SHP77 treated with DMSO at 0.1 percent for 48 hours (cell line): ENCODE measurements at places on chromosomes 5 and 9.

GRCh38 chr9:68706363-68707201 lies 1.5 kb downstream of the PIP5K1B start:
- no peak for DNase-seq

DNA sequence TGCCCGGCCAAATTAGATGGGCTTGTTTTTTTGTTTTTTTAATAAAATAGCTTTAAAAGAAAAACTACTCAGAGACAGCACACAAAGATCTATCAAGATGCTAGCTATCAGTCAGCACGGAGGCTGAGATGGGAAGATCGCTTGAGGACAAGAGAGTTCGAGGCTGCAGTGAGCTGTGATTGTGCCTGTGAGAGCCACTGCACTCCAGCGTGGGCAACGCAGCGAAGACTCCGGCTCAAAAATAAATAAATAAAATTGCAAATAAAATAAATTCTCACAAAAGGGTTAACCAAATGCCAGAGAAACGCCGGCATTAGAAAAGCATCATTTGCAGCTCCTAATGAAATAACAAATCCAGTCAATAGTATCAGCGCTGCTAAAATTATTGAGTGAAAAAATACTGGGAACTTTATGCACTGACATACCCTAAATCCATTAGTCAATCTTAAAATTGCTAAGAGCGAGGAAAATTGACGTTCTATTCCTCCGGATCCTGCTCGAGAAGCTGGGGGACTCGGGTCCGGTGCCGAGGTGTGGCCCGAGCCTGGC lies 681 bp downstream of the CPLANE1 start:
- DNase-seq: no peak

DNA sequence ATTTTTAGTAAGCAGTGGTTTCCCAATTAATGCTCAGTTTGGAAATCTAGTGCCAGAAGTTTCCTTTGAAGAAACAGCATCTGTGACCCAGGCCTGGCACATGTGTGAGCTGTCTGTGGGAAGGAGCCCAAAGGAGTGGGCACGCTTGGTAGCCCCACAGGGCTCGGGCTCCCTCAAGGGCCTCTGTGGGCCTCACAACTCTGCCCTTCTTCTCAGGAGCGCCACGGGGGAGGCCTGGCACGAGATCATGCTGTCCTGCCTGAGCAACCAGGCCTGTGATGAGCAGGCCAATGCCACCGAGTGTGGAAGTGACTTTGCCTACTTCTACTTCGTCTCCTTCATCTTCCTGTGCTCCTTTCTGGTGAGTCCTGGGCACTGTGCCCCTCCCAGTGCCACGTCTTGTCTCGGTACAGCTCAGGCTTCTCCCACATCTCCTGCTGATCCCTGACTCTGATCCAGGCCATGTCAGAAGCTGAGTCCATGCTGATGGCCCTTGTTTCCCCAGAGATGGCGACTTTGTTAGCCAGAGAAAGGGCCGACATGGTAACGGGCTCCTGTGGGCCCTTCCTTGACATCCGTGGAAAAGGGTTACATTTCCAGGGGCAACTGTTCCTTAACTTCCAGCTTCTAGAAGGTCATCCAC lies 200.4 kb downstream of the CACNA1B start:
- DNase-seq: no peak

- no peak for DNase-seq
Measured at GRCh38 chr5:133533541-133533940, 78.8 kb downstream of the FSTL4 start.

- DNase-seq: no peak
Measured at GRCh38 chr5:6506611-6507010, 58.0 kb downstream of the UBE2QL1 start.

GRCh38 chr9:110767559-110768063 lies 99.0 kb downstream of the MUSK start:
- no peak for DNase-seq

- no peak for DNase-seq
Measured at GRCh38 chr5:177419046-177419445, 7.4 kb upstream of the GRK6 start.

GRCh38 chr5:40619421-40619820 lies 60.3 kb upstream of the PTGER4 start:
- no peak for DNase-seq

- no peak for DNase-seq
Measured at GRCh38 chr5:112154940-112155686, 264.0 kb downstream of the EPB41L4A start.

GRCh38 chr5:79795764-79796398 lies 106.2 kb downstream of the CMYA5 start:
- no peak for DNase-seq

DNA sequence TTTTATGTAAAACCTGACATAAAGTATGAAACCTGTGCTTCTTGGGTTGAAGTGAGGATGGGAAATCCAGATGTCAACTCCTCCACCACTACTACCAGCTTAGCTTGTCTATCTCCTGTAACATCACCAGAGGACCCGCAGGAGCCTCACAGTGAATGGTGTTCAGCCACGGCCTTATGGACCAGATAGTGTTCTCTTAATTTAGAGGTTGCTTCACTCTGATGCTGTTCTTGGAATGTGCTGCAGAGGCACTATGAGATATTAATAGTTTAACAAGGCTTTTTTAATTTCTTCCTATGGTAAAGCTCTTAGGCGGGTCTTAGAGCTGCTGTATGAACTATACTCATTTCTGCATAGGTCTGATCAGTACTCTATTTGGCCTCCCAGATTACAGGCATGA lies 27.9 kb downstream of the NFX1 start:
- no peak for DNase-seq

DNA sequence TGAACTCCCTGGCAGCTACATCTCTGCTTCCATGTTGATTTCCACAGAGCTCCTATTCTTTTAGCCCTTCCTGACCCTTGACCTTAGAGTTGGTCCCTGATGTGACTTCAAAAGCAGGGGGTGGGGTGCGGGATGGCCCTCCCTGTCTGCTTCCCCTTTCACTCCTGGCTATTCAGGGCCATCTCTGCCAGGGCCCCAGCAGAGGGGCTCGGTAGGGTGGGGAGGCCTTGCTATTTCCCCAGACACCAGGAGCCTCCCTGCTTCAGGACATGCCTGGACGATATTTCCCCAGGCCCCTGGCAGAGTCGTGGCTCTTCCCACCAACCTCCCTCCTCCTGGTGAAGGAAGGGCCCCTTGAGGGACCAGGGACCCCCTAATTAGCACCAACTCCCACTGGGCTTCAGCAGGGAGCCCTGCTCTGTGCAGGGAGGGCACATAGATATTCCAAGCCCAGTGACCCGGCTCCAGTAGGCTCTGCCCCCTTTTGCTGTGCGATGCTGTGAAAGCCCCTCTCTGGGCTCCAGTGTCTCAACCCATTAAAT lies 17.3 kb downstream of the CORO2A start:
- DNase-seq: no peak

DNA sequence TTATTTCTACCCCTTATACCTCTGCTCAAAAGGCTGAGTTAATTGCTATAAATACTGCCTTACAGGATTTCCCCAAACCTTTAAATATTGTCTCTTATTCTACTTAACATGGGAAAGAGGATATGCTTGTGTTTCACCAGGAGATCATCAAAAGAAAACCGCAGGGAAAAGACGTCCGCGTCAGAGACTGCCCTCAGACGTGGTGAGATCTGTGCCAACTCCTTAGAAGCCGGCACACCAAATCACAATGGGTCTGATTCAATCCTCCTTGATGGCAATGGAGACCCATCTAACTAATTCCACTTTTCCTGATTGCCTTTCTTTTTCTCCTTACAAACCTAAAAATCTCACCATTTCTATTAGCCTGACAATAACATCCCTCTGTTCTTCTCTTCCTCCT lies 55.0 kb downstream of the SH3PXD2B start:
- no peak for DNase-seq

DNA sequence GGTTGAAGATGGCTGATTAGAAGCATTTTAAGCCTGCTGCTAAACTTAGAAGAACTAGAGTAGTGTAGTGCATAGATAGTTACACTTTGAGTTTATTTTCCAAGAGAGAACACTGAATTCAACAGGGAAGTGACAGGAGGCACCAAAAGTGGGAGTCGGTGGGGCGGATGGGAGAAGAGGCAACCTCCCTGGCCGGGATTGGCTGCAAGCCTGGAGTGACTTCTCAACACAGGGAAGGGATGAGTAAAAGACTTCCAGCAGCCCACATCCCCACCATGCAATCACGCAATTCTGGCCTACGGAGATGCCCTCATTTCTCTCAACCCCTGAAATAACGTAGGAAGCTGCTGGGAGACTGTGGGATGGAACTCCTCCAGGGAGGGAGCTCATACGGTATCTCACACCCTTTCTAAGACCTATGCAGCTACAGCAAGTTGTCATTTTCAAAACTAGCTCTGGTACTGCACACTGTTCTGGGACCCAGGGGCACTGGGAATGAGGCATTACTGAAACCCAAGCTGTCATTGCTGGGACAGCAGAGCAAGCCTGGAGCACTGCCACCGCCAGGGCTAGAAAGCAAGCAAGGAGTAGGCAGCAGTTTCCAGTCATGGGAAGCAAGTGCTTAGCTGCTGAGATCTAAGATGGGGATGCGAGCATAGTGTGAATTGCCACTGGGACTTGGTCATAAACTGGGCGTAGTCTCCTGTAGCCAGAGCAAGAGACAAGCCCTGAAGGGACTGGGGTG lies 331.6 kb upstream of the PTGER4 start:
- no peak for DNase-seq

GRCh38 chr9:84669013-84669287 lies 579 bp upstream of the NTRK2 start:
- DNase-seq: no peak
